ENCODE measurements at places on chromosomes 12 and 14.
A peak's percentile ranks its signal among the peaks of the same experiment; 100 is the strongest.

DNA sequence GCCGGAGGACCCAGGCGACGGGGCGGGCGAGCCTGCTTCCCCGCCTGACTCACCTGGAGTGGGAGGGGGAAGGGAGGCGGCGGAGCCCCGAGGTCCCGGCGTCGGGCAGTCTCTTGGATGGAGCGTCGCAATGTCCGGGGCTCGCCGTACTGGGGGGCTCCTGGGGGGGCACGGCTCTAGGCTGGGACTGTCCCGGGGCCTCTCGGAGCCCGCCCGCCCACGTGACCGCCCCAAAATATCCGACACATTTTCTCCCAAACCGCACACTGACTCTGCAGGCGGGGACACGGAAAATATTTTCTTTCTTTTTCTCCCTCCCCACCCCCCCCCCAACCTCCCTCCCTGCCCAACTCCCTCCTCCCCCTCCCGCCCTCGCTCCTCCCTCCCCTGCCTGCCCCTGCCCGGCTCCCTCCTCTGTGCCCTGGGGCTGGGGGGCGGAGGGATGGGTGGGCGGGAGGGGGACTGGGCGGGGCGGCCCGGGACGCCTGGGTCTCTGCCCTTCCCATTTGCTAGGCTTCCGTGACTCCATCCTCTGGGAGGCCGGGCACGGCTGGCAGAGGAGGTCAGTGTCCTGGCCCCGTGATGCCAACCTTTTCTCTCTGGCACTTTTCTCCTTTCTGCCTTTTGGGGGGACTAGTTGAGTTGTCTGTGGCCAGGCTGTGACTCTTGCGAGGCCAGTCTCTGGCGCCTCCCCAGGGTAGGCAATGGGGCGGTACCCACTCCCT lies at the start of gene RARG:
Gene RARG, minus strand, starts transcription at position 289 of the 725 bp plus-strand sequence. CDS start 4,664 bp downstream, outside the sequence.
- peak; percentile 75 for DNase-seq

DNA sequence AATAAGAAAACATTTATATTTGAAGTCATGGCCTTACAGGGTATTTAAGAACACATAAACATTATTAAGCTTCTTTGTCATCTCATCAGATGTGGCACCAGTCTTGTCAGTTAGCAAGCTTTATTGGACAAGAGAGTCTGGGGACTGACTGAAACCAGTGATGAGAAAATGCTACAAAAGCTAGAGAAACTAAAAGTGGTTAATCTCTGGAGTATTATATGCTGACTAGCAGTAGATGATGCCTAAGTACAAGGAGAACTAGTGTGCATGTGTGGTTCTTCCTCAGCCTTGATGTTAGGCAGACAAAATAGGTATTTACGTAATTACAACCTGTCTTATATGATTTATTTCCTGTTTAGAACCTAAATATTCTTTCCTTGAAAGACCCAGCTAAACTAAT lies 176.5 kb downstream of the CPNE8 start:
- no peak for DNase-seq

DNA sequence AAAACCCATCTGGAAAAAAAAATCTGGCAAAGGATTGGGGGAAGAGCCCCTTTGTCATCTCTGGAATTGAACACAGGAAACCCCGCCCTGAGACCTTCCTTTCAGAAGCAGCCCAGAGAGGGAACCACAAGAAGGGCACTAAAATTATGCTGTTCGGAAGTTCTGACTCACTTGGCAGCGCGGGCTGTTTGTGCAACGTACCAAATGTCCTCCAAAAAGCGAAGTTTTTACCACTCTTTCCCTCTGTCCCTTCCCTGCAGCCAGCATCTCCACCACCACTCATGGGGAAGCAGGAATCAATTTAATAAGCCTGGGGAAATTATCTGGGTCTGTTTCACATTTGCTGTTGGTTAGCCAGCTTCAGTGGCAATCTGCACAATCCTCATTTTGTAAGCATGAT lies 3.2 kb upstream of the SYNE3 start:
- peak; percentile 78 for DNase-seq

GRCh38 chr14:20116748-20117147 lies 6.2 kb downstream of the OR4K17 start:
- no peak for DNase-seq

DNA sequence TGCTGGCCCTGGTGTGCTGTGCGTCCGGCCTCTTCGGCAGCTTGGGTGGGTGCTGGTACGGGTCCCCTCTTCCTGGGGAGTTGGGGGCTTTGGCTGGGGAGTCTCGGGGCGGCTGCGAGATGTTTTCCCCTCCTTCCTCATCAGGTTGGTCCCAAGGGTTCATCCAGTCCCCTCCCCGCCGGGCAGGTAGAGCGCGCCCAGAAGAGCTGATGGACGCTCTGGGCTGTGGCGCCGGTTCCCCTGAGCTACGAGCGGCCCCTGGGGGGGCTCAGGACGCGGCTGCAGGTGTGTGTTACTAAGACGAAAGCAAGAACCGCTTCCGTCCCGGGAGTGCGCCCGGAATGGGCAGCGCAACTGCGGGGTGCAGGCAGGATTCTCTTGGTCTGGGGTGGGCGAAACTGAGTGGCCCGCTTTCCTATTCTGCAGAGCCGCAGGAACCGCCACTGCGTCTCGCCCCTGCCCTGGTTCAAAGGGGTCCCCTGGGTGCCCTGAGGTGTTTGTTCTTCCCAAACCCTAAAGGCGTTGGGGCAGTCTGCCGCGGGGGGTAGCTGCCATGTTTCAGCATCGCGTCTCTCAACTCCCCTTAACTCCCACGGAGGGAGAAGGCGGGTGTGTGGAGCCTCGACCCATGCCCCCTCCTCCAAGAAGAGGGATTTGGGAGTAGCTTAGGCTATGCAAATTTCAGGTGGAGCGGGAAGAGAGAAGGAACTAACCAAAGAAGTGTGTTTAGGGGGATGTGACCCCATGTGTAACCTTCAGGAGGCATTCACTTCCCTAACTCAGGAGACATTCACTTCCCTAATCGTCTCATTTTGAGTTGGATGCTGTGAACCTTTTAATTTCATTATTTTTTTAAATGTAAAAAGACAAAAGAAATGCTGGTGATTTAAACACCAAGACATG lies 1.2 kb downstream of the SLC24A4 start:
- no peak for DNase-seq

- no peak for DNase-seq
These were observed 1512.4 kb upstream of the FLRT2 start for GRCh38 chr14:84017495-84017894.

DNA sequence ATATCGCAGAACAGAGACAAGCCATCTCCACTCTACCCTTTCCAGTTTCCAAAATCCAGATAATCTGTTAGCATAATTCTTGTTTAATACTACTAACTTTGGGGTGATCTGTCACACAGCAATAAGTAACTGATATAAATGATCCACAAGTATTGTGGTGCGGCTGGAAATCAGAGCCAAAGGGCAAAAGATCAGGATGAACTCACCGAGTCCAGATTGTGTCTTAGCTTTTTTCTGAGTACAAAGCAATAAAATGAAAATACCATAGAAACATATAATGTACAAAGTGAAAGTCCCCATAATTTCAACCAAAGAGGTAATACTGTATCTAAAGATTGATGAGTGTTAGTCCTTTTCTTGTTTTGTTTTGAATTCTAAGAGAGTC lies 17.4 kb downstream of the HECTD1 start:
- DNase-seq, result no peak

DNA sequence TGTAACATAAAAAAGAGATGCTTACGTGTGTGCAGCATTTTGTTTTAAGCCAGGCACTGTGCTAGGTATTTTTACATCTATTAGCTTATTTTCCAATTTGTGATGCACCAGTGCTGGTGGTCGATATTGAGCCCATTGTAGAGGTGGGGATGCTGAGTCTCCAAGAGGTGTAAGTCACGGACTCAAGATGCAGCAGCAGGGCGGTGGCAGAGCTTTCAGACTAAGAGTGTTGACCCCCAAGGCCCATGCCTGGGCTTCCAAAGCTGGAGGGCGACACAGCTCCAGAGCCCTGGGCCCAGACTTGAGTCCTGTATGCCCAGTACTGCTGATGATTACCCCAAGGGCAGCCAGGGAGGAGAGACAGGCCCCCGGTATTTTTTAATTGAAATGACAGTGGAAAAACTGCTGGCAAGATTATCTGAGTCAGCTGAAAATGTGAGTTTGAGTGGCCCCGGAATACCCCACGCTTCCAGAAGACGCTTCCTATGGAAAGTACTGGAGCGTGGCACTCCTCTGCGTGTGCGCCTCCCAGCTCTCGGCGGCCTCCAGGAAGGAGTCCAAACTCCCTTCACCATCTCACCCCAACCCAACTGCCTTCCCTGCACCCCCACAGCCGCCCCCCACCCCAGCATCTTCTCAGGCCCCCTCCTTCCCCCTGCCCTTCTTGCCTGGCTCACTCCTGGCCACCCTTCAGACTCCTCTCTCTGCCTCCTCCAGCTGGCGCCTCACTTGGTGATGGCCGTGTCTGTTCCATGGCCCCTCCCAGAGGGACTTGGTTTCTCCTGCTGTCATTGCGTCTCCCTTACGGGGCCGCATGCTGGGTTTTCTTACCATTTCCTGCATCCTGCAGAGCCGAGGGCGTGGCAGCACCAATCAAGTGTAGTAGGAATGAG lies 40.7 kb downstream of the ELK3 start:
- DNase-seq, result no peak

GRCh38 chr14:58331111-58331510 lies 32.8 kb downstream of the ARID4A start:
- DNase-seq, result peak; percentile 7
